ENCODE measurements at places on chromosomes 12 and 14.

DNA sequence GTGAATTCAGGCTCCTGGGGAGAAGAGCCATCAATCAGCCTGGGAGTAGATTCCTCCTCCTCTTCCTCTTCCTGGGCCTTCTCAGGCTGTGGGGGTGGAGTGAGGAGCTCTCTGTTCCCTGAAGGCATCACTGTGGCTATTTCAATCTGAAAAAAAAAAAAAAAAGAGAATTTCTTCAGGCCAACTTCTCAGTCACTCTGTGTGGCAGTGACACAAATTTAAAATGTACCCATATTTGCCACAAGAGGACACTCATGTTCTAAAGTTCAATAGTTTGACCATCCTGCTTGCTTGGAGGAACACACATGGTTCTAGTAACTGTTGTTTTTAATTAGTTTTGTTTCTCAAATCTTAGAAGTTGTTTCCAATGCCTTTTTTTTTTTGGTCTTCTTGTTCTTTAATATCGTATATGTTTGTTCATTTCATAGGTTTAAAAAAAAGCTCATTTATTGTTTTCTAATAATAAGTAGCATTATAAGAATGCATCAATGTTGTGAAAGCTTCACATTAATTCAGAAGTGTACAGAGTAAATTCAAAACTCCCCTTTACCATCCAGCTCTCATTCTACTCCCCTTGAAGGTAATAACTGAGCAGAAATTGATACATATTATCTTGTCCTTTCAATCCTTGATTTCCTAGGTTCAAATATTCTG lies 23.3 kb upstream of the CCER1 start:
- no peak for DNase-seq

DNA sequence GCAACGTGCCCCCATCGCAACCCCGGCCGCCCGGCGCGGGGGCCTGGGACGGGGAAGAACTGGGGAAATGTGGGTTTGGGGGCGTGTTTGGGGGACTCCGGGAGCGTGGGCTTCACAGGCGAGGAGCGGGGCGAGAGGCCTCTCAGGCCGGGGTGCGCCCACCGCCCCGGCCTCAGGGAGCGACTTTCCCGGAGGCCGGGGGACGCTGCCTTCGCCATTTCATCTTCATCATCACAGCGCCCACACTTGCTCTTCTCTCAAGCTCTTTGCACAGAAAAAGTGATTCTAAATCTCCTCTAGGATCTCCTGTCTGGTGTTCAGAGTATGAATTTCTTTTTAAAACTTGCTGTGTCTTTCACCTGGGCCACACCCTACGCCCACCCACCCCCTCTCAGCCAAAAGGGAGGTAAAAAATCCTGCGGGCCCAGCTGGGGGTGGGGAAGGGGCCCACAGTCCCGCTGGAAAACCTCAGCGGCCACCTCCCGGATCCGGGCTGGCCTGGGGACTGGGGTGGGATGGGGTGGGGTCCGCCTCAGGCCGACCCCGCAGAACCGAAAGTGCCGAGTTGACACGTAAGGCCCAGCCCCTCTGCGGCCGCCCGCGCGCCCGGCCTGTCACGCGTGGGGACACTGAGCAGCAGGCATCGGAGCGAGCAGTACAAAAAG lies 7.4 kb downstream of the CDKN1B start:
- no peak for DNase-seq

- no peak for DNase-seq
Measured at GRCh38 chr14:75454963-75455546, 27.2 kb downstream of the JDP2 start.

- no peak for DNase-seq
Measured at GRCh38 chr14:69333791-69334337, 64.2 kb downstream of the ERH start.

GRCh38 chr12:98437806-98438595 lies 77.4 kb upstream of the TMPO start:
- DNase-seq, result no peak
